ENCODE measurements at places on chromosomes 11 and 22. TPM values are rescaled to one million over a fixed set of nuclear protein-coding genes. Genes with fewer than 3 reads are reported as not detected.

Gene DDIAS
- total RNA-seq: 8.1 TPM

Gene PRG3
- 83.9 TPM for total RNA-seq

Gene PHETA2
- 5.1 TPM for total RNA-seq

Gene CBLIF
- not detected for total RNA-seq

Gene OR5B21
- not detected for total RNA-seq

Gene GP1BB
- 2.1 TPM for total RNA-seq

DNA sequence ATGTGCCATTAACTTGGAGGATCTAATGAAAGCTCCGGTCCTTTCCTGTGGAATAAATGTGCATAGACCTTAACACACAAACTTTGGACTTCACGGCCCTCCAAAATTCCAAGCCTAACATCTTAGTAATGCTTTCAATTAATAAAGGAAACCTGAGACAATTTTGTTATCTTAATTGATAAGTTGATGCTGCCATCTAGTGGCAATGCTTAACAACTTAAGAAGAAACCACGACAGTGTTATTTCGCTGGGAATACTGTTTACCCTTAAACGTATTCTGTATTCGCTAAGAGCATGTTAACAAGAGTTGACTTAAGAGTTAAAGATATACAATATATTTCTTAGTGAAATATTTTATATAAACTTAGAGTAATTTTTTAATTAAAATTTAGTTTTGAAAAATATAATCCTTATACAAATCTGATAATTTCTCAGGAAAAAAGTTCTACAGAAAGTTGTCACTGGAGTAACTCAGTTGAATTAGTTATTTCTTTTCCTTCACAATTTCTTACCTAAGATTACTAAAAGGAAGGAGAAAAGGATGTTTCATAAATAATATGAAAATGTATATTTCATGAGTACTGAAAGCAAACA, 35.0 kb upstream of the OR9G4 start:
- DNase-seq: no peak
- no peak overlapping the region for H3K27ac ChIP-seq
- no peaks in the 10 kb centered on the region for H3K4me1 ChIP-seq
- H3K27me3 ChIP-seq: no peaks in the 10 kb centered on the region

GRCh38 chr22:37253126-37253660, 9.1 kb upstream of the RAC2 start:
- no peaks in the 10 kb centered on the region for H3K36me3 ChIP-seq
- DNase-seq: no peak
- no peaks in the 10 kb centered on the region for H3K4me1 ChIP-seq
- H3K4me3 ChIP-seq: no peak overlapping the region
- H3K27ac ChIP-seq: no peak overlapping the region
- H3K27me3 ChIP-seq: no peaks in the 10 kb centered on the region

DNA sequence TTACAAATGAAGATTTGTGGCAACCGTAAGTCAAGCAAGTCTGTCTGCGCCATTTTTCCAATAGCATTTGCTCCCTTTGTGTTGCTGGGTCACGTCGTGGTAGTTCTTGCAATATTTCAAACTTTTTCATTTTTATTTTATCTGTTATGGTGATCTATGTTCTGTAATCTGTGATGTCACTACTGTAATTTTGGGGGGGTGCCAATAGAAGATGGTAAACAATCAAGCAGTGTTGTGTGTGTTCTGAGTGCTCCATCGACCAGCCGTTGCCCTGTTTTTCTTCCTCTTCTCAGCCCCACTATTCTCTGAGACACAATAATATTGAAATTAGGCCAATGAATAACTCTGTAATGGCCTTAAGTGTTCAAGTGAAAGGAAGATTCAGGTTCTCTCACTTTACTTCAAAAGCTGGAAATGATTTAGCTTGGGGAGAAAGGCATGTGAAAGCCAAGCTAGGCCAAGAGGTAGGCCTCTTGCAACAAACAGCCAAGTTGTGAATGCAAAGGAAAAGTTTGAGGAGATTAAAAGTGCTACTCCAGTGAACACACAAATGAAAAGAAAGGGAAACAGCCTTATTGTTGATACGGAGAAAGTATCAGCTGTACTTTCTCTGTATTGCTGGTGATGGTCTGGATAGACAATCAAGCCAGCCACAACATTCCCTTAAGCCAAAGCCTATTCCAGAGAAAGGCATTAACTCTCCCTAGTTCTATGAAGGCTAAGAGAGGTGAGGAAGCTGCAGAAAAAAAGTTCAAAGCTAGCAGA, 7.5 kb downstream of the ZC3H12C start:
- H3K4me3 ChIP-seq: no peak overlapping the region
- H3K36me3 ChIP-seq: no peaks in the 10 kb centered on the region
- no peaks in the 10 kb centered on the region for H3K4me1 ChIP-seq
- no peak for DNase-seq
- H3K27me3 ChIP-seq: peaks cover under 1% of the 10 kb centered on the region
- H3K27ac ChIP-seq: no peak overlapping the region

DNA sequence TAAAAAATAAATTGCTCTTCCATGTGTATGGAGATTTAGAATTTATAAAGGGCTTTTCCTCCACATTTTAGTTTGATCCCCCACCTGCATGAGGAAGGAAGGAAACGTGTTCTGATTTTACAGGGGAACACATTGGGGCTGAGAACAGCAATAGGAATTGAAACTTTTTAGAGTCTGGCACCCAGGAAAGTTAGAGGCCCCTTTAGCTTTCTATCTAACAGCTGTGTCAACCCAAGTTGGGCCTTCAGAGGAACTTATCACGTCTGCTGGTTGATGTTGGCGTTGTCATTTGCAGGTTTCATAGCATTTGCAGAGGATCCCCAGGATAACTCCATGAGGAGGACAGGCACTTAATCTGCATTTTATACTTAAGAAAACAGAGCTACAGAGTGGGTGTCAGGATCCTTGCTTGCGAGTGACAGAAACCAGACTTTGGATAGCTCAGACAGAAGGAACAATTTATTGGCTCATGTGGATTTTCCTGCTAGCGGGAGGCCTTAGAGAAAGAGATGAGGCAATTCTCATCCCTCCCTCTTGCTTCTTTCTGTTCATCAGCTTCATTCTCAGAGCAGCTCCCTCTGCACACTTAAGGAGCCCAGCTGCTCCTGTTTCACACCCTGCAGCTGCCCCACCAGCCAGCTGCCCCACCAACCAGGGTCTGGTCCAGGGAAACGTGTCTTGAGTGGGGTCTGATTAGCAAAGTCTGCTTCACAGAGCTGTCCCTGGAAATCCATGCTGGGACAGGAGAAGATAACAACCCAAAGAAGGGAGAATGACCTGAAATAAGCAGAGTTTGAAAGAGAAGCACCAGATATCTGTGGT, 92.5 kb upstream of the OR4B1 start:
- no peak for DNase-seq
- no peaks in the 10 kb centered on the region for H3K27me3 ChIP-seq
- peaks cover 9% of the 10 kb centered on the region for H3K36me3 ChIP-seq
- no peaks in the 10 kb centered on the region for H3K4me1 ChIP-seq

GRCh38 chr22:23070418-23071229, at the start of gene GNAZ:
Gene GNAZ, plus strand, starts transcription at chr22:23070519. Its CDS starts 25,177 bp downstream, at chr22:23095696.
- DNase-seq: no peak
- peak within 1 kb of the TSS; percentile 18 for H3K4me3 ChIP-seq
- H3K36me3 ChIP-seq: no peaks in the 10 kb centered on the region
- H3K27ac ChIP-seq: no peak within 1 kb of the TSS
- peaks cover 74% of the 10 kb centered on the region for H3K27me3 ChIP-seq

DNA sequence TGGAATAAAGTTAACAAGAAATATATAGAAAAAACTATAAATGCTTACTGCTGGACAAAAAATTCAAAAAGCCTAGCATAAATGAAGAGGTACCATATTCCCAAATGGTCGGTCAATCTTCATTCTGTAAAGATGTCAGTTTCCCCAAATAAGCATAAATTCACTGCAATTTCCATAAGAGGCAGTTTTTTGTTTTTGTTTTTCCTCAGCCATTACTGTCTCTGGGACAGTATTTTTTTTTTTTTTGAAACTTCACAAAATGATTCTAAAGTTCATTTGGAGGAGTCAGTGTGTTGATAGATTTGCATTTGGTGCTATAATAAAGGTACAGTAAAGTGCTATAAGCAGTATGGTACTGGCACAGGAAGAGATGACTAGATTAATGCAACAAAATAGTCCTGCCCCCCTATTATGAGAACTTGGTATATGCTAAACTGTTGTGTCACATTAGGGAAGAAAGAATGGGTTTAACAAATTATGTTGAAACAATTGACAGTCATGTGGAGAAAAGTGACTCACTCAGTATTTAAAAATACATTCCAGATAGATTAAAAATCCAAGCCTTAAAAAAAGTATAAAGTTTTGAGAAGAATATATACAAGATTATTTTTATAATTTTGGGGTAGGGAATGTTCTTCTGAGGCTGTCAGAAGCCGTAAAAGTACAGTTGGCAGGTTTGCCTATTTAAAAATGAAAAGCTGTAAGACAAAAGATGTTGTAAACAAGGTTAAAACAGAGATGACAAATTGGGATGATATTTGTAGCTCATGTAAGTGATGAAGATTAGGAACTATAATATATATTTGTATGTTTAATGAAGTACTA, 2.6 kb upstream of the FTH1 start:
- no peak for DNase-seq
- peaks cover 11% of the 10 kb centered on the region for H3K4me1 ChIP-seq
- no peak overlapping the region for H3K4me3 ChIP-seq
- H3K27me3 ChIP-seq: no peaks in the 10 kb centered on the region

DNA sequence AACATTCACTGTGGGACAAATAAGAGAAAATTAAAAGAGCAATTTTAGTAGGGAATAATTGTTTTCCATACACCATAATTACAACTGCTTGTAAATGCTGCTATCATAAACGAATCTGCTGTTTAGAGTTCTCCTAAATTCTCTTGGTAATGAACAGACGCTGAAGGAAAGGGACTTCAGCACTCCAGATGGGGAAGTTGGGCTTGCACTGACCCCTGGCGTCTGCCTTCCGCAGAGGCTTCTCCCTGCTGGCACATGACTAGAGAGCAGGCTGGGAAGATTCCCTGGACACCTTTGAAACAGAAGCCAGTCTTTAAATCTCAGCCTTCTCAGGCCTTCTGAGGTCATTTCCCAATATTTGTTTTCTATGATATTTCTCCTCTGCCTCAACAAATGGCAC, 84.1 kb downstream of the NXPE2 start:
- no peaks in the 10 kb centered on the region for H3K27me3 ChIP-seq
- no peak for DNase-seq
- H3K27ac ChIP-seq: no peak overlapping the region
- no peaks in the 10 kb centered on the region for H3K4me1 ChIP-seq
- no peak overlapping the region for H3K4me3 ChIP-seq

DNA sequence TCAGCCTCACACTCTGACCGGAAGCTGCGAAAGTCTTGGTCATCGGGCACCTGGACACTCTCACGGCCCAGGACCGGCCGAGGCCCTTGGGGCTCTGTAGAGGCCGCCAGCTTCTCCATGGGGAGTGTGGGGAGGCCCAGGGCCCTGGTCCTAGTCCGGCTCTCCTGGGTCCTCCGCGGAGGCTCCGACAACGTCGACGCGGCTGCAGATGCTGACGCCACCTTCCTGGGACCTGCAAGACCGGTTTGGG, 12.9 kb downstream of the STARD10 start:
- H3K4me1 ChIP-seq: peaks cover 6% of the 10 kb centered on the region
- H3K36me3 ChIP-seq: no peaks in the 10 kb centered on the region
- no peak overlapping the region for H3K27ac ChIP-seq
- peak overlapping the region; percentile 27 for H3K4me3 ChIP-seq
- no peak for DNase-seq

DNA sequence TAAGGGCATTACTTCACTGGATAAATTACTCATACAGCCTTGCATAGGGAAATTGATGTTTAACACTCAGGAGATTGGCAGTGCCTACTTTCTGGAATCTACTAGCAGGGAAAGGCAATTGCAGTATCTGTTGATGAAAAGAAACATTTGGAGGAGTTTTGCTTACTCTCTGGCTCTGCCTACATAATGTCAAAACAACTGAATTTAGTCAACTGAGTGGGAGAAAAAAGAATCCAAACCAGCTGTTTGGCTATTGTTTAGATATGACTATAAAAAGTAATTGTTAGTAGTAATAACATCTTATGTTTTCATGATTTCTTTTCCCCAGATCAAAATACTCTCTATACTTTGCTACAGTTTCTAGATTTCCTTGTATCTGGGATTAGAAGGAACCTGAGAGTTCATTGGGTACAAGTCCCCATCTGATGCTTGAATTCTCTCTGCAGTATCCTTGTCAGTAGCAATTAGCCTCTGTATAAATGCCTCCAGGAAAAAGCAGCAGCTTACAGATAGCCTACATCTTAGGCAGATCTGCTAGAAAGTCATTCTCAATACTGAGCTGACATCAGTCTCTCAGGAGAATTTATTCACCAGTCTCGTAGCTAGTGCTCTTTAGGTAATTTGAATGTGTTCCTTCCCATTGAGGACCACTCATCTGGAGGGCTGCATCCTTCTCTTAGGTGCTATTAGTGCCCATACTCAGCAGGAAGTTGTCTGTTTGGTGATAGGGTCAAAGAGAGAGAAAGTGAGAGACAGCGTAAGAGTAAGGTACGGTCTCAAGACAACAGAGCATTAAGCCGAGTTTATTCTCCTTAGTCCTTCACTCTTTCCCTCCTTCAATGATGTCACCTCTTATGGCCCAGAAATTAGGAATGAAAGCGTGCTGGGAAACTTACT, 185.9 kb upstream of the CCDC90B start:
- DNase-seq: no peak
- H3K27me3 ChIP-seq: no peaks in the 10 kb centered on the region
- no peak overlapping the region for H3K4me3 ChIP-seq
- H3K27ac ChIP-seq: no peak overlapping the region
- H3K4me1 ChIP-seq: no peaks in the 10 kb centered on the region
- no peaks in the 10 kb centered on the region for H3K36me3 ChIP-seq

- H3K36me3 ChIP-seq: peaks cover 47% of the 10 kb centered on the region
- DNase-seq: no peak
- H3K4me1 ChIP-seq: no peaks in the 10 kb centered on the region
- H3K4me3 ChIP-seq: no peak overlapping the region
Measured at GRCh38 chr11:3824714-3825472, 15.9 kb downstream of the RHOG start.

DNA sequence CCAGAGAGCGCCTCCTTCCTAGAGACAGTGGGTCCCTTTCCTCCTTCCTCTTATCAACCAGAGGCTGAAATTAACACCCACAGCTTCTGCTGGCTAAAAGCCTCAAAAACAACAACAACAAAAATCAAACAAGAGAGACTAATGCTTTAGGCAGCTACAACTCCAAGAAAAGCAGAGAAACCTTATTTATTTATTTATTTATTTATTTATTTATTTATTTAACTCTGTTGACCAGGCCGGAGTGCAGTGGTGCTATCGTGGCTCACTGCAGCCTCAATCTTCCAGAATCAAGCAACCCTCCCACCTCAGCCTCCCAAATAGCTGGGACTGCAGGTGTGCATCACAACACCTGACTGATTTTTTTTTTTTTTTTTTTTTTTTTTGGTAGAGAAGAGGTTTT, 2.6 kb upstream of the B3GNT6 start:
- H3K4me3 ChIP-seq: no peak overlapping the region
- H3K27me3 ChIP-seq: no peaks in the 10 kb centered on the region
- H3K27ac ChIP-seq: no peak overlapping the region
- no peak for DNase-seq

GRCh38 chr11:27914080-27914479, 193.9 kb downstream of the KIF18A start:
- H3K4me3 ChIP-seq: no peak overlapping the region
- H3K36me3 ChIP-seq: no peaks in the 10 kb centered on the region
